ENCODE measurements at places on chromosomes 5 and 9. TPM values are rescaled to one million over a fixed set of nuclear protein-coding genes. Genes with fewer than 3 reads are reported as not detected.

GRCh38 chr9:119963798-119964372 lies 594.6 kb upstream of the BRINP1 start:
- DNase-seq = peak; percentile 89

DNA sequence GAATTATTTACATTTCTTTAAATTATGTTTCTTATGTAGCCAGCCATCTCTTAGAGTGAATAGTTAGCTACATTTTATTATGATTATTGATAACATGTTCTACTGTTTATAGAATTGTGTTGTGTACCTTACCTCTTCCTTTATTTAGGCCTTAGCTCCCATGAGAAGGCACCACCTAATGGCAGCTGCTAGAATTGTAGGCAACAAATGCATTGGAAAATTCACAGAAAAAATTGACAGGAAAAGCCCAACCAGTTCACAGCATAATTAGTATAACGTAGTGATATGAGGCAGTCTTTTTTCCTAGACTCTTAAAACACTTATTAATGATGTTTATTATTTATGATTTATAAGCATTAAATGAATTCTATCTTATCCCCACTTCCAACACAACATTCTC lies 175.8 kb downstream of the WDR70 start:
- no peak for DNase-seq

DNA sequence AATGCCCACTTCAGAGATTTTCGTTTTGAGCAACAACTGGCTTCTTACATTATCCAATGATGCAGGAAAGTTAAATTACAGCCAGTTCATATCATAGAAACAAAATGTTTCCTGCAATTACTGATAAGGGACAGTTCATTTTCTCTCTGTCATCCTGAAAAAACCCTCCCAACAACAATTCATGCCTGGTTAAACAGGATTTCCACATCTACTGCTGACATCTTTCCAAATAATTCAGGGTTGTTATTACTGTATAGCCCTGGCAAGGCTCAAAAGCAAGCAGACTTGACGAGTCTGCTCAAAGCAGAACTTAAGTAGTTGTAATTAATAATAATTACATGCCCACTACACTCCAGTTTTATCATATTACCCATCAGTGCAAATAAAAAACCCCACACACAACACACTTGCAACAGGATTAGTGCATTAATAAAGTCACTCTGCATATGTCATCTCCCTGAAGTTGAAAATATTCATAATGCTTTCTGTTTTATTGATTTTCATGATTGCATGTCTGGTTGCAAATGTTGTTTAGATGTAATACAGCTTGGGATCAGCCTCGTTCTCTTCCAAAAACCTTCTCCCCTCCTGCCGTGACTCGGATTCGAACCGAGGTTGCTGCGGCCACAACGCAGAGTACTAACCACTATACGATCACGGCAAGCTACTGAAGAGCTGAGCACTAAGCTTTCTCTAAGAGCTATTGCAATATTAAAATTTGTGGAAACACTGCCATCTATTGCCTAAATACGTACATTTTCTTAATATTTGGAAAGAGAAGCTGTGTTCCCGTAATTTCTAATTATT lies 119.6 kb upstream of the NFIB start:
- peak; percentile 79 for DNase-seq

GRCh38 chr9:107541523-107541922 lies 52.0 kb upstream of the KLF4 start:
- DNase-seq = no peak

DNA sequence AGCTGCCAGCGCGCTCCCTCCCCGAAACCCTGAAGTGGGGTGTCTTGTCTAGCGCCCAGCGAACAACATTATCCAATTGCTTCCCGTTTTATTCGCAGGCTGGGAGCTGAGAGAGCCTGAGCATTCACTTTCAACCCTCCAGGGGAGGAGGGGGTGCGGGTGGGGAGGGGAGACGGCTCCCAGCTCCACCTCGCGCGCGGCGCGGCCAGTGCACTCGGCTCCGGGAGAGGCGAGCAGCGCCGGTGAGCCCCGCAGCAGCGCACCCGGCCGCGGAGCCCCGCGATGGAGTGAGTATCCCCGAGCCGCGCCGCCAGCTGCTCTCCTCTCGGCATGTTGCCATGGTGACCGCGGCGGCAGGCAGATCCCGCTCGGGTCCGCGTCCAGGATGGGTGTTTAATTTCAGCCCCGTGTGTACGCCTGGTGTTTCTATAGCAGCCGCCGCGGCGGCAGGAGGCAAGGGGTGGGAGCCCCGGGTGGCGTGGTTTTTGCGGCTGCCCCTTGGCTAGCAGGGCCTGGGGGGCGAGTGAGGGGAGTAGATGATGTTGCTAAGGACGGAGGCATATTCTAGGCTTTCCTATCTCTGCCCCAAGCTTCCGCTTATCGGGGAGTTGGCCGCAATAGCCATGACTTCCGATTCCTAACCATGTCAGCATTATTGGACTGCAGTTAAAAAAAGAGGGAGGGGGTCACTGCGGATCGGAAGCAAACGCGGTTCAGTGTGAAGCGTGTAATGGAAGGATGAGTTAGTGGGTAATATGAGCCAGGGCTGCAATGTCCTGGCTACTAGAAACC lies 139.2 kb upstream of the PALM2AKAP2 start:
- DNase-seq = peak; percentile 43

GRCh38 chr9:20302197-20302596 lies 320.1 kb downstream of the MLLT3 start:
- no peak for DNase-seq

DNA sequence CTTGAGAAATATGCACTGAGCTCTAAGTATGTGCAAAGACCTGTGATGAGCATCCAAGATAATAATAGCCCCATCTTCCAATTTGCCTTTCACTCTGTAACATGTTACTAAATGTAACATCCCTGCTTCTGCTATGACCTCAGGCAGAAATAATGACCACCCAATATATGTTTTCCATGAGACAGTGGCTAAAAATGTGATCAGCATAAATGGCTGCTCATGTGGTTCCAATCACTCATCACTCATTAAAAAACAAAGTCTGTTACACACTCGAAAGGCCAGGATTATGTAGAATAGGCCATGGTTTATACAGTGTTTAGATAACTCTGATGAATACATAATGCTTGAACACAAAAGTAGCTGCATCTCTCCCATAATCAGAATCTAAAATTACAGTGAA lies 71.4 kb upstream of the MOCS2 start:
- no peak for DNase-seq

DNA sequence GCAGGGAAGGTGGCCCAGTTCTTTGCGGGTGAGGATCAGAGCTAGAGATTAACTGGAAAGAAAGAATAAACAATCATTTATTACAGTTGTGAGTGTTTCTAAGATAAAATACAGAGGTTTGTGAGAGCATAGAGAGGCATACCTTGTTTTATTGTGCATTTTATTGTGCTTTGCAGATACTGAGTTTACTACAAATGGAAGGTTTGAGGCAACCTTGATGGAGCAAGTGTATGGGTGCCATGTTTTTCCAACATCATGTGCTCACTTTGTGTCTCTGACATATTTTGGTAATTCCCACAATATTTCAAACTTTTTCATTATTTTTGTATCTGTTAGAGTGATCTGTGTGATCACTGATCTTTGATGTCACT lies 715 bp upstream of the C5orf34 start:
- DNase-seq = no peak

Gene NACC2
- 10.7 TPM for polyA plus RNA-seq

- peak; percentile 86 for DNase-seq
Measured at GRCh38 chr9:14314424-14314928, 535 bp upstream of the NFIB start.

GRCh38 chr5:145294331-145294730 lies 540.8 kb downstream of the PRELID2 start:
- no peak for DNase-seq

Gene POU5F2
- not detected for polyA plus RNA-seq

GRCh38 chr5:167819406-167819805 lies 472.0 kb upstream of the WWC1 start:
- no peak for DNase-seq

All from muscle of back (tissue), 13 donors.